ENCODE measurements at places on chromosomes 6 and 20.

GRCh38 chr6:163757520-163757919 is 343.0 kb downstream of the QKI start:
- DNase-seq, result no peak

DNA sequence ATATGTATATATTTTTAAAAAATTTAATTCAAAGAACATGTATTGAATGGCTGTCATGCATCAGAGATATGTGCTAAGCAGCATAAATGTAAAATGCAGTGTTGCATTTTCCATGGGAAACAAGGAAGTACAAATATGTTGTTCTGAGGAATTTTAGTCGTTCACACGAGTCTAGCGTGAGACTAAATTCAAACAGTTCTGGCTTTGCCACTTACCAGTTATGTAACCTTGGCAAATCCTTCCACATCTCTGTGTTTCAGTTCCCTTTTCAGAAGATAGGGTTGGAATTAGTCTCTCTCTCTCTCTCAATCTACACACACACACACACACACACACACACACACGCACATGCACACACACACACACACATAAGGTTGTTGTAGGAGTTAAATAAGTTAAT is 305.4 kb downstream of the UTRN start:
- DNase-seq, result no peak

DNA sequence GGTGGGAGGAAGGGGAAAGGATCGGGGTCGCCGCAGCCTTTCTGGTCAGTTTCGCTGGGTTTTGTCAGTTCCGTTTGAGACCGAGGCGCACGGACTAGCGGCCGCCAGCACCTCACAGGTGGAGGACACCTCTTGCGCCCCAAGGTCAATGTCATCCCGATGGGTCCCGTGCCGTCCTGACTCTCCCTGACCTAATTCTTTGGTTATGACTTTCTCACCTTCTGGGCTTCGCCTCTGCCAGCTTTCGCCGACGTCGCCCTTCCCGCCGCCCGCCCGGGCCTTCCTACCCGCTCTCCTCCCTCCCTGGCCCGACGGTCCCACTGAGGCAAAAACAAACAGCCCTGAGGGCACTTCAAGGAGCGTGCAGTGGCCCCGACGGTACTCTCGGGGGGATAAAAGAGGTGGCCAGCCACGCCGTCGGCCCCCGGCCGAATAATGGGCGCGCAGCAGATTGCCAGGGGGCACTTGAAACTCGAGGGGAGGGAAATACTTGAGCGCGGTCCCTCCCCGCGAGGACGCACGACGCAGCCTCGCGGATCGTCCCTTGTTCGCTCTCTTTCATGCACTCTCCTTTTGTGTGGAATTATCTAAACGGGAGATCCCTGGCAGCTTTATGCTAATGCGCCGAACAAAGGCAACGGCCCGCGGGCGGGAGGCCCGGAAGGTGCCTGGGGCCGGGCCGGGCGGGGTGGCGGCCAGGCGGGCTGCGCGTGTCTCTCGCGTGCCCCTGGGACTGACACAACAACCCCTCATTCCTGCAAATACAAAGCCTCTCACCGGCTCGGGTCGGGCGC is 3.9 kb upstream of the INSM1 start:
- no peak for DNase-seq

- DNase-seq, result no peak
Measured at GRCh38 chr6:38387461-38387860, 252.3 kb downstream of the BTBD9 start.

DNA sequence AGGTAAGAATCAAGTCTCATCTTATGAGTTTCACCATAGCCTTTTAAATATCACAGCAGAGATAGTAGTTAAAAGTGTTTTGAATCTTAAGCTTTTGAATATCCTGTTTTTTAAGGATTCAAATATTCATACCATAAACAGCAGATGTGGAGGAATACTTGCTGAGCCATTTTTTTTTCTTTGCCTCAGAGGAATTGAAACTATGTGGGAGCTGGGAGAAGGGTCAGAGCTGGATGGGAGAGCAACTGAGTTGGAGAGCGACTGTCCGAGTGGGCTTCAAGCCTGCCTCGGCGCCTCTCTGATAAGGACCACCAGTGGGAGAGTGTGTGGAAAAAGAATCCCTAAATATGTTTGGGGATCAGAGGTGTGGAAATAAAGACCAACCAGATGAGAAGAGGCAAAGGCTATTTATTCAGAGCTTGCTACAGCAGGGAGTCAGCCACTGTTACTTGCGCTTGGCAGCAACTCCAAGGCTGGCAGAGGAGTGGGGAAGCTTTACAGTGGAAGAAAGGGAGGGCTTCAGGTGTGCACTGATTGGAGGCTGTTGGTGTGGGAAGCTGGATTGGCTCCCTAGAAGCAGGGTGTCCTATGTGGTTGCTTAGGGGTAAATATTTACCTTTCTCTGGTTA is 34.3 kb upstream of the MCUR1 start:
- DNase-seq, result no peak

GRCh38 chr20:4569092-4569491 is 152.6 kb upstream of the PRND start:
- DNase-seq, result no peak

DNA sequence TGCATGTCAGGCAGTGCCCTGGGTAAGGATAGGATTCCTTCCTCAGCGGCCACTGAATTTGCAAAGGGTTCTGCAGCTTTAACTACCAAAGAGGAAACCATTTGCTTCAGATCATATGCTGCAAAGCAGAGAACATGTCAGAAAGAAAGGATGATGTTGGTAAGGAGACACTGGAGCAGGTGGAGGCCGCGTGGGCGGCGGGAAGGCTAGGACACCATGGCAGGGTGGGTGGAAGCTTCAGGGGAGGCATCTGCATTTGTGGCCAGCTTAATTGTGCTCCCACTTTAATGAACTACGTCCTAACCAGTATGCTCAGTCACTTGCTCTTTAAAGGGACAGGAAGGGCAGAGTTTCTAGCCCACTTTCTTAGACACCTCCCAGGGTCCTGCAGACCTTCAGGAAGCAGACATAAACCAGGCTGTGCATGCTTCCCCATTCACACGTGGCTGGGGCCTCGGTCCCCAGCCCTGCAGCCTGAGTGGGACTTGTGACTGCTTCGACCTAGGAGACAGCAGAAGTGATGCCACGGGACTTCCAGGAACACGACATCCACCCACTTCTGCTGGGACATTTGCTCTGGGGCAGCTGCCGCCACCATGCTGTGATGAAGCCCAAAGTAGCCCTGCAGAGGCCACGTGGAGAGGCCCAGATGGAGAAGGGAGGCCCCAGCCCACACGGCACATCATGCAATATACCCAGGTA is 76.1 kb downstream of the GINS1 start:
- no peak for DNase-seq

- DNase-seq, result peak; percentile 58
Measured at GRCh38 chr6:108560463-108561308, at the start of gene FOXO3. TSS of gene FOXO3 (plus strand) at chr6:108560917. CDS start at chr6:108561209, 292 bp downstream.

GRCh38 chr6:34334796-34335416 is 57.6 kb downstream of the NUDT3 start:
- DNase-seq, result no peak

DNA sequence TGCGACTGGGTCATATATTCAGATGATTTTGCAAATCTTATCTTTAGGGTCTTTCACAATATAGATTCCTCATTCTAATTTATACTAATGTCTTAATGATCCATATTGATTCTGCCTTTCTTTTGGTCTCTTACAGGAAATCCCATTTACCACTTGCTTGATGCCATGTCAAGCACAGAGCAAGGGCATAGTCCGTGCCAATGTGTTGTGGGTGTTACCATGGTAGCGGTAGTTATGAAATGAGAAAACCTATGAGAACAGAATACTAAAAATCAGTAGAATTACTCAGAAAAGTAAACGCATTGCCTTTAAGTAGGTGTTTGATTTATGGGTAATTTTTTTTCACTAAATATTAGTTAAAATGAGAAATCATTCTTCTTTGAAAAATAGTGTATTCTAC is 153.9 kb upstream of the RAB32 start:
- no peak for DNase-seq

DNA sequence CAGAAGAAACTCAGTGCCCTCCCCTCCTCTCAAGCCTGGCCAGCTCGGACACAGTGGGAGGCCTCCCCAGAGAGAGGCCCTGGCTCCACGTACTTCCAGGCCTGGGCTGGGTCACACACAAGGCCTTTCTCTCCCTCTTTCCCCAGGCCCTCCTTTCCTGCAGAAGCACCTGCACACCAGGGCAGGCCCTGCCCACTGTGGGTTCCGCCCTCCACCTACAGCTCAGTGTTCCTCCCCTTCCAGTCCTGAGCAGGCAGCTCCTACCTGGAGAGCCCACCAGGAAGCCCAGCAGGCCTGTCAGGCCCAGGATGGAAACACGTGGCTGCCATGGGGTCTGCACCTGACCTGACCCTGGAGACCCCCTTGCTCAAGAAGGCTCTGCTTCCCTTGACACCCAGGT is 18.9 kb downstream of the HLA-F start:
- DNase-seq, result no peak

DNA sequence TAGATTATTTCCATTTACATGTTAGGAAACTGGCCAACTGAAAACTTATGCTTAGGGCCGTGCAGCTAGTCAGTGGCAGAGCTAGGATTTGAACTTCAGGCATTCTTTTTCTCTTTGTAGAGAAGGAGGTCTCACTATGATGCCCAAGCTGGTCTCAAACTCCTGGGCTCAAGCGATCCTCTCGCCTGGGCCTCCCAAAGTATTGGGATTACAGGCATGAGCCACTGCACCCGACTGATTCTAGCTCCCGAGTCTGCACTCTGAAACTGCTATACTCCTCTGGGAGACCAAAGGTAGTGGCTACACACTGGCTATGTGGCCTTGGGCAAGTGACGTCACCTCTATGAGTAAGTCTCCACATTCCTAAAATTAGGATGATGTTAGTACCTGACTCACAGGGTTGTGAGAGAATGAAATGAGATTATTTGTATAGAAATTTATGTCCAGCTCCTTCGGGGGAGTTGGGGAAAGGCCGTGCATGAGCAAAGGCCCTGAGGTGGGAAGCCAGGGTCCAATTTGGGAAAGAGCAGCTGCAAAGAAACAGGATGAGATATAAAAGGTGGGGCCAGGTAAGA is 6.4 kb downstream of the PLTP start:
- DNase-seq, result no peak

- no peak for DNase-seq
Measured at GRCh38 chr6:49905296-49905695, 39.0 kb upstream of the CRISP1 start.

- DNase-seq, result no peak
Measured at GRCh38 chr20:31355981-31356380, 12.4 kb upstream of the DEFB118 start.

DNA sequence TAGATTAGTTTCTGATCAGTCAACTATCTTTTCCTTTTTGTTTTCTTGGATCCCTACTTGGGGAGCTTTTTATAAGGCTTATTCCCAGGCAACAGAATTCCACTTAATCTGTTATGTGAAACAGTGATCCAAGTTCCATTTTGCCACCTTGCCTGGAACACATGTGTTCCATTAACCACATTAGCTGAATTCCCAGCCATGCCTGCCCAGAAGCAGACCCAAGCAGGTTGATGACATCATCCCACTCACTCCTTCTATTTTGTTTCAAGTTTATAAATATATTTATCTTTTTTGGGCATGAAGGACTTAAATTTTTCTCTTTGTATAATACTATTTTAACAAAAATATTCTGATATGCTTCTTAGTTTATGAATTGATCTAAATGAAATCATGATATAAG is 587.4 kb downstream of the GRIK2 start:
- DNase-seq, result no peak

- DNase-seq, result no peak
Measured at GRCh38 chr6:53834132-53834531, 39.3 kb downstream of the LRRC1 start.

DNA sequence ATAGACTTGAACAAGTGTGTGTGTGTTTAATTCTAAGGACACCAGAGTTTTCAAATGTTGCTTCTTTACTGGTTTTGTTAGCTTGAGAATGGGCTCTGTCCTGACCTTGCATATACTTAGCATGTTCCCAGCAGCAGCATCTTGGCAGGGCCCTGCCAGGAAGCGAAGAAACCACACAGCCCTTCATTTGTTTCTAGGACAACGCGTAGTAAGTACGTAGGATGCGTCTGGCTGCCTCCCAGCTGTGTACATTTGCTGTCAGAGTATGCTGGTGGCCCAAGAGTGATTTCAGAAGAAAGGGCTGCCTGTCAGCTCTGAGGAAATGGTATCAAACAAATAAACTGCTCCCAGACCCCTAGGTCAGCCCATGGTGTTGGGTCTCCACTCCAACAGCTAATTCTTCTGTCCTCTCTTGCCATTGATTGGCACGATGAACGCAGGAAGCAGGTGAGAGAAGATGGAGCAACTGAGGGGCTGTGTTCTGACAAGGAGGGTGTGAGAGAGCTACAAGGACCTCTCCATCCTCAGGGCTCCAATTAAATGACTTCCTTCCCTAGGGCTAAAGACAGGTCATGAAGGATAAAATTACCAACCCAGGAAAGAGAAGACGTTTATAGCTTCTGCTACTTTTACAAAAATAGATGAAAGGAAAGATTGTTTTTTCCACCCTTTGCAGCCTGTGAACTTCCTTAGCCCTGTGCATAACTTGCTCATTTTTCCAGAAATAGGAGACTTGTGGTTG is 55.9 kb upstream of the HDDC2 start:
- no peak for DNase-seq

DNA sequence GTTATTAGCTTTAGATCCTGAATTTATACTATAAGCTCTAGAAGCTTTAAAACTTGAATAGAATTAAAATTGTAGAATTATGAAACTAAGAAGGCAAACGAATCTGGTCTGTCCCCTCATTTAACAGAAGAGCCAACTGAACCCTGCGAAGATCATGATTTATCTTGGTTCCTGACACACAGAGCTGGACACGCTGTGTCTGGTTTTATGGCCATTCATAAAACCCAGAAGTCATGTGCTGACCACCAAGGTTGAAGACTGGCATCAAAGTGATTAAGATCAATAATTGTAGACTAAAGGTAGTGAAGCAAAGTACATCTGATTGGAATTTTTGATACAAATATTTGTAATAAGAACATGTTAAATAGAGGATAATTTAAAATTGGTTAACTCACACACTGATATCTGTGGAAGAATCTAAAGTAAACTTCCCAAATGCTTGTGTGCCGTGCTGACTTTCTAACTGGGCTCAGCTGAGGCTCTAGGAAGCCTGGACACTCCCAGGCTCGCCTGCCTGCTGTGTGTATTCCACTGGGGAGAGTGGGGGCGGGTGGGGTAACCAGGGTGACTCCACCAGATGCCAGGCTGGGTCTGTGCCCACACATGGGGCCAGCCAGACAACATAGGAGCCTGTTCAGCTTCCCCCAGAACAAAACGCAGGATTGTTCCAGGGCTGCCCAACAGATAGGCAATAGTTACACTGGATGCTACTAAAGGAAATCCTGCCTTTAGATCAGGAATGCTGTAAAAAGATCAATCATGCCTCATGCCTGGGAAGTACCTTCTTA is 42.1 kb upstream of the SLC22A3 start:
- DNase-seq, result no peak

- no peak for DNase-seq
Measured at GRCh38 chr6:29791162-29791561, 36.5 kb upstream of the HLA-G start.

GRCh38 chr20:54347166-54347833 is 128.1 kb upstream of the DOK5 start:
- no peak for DNase-seq

GRCh38 chr6:36241728-36242127 is 28.1 kb upstream of the PNPLA1 start:
- DNase-seq, result no peak

GRCh38 chr6:115747719-115748118 is 313.0 kb downstream of the FRK start:
- DNase-seq, result no peak

- no peak for DNase-seq
Measured at GRCh38 chr6:73508776-73509175, 12.1 kb downstream of the EEF1A1 start.

- no peak for DNase-seq
Measured at GRCh38 chr6:52749556-52750152, 13.6 kb downstream of the GSTA2 start.

Measured in effector memory CD8-positive, alpha-beta T cell (primary cell).